ENCODE measurements at places on chromosomes 2 and 18. TPM values are rescaled to one million over a fixed set of nuclear protein-coding genes. Genes with fewer than 3 reads are reported as not detected.
A peak's percentile ranks its signal among the peaks of the same experiment; 100 is the strongest.

GCKR gene
- under 0.01 TPM for total RNA-seq

SERPINB4 gene
- not detected for total RNA-seq

DNA sequence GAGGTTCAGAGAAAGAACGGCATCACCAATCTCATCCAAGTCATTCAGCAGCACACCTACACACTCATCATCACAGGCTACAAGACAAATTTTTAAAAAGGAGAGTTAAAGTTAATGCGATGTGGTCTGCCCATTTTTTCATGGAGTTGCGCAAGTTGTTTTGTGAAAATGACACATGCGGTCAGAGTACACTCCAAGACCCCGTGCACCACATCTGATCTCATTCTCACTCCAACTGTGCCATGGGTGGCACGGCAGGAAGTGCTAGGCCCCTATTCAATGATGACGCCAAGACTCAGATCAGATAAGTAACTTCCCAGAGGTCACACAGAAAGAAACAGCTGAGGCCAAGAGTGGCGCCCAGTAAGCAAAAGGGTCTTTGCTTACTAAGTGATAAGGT, 119.8 kb downstream of the LAMA1 start:
- no peak for DNase-seq

GRCh38 chr18:2971741-2972552, 41.0 kb downstream of the LPIN2 start:
- DNase-seq = no peak

DNA sequence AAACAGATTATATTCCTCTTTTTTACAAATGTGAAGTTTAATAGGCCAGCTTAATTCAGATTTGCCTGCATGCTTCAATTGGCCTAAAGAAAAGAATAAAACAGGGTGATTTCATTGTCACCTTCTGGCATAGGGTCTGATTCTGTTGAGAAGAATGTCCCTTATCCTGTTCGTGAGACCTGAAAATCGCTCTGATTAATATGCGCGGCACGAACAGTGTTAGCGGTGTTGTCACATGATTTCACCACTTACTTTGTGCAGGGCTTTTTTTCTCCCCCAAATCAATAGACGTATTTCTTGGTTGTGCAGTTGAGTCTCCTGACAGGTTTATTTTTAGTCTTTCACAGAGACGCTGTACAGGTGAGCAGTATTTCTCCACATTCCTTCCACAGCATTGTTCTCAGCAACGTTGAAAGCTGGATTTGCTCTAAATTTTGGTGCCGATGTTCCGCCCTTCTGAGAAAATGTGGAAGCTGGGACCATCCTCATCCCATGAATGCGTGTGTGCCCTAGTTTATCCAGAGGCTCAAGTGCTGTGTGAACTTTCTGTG, 81.9 kb downstream of the ITGB1BP1 start:
- no peak for DNase-seq

ZBTB7C gene
- not detected for total RNA-seq

GRCh38 chr18:35572644-35573043, 8.9 kb upstream of the GALNT1 start:
- DNase-seq = peak; percentile 67

All from IMR-90 (cell line).